ENCODE measurements at places on chromosomes 7 and 10.

DNA sequence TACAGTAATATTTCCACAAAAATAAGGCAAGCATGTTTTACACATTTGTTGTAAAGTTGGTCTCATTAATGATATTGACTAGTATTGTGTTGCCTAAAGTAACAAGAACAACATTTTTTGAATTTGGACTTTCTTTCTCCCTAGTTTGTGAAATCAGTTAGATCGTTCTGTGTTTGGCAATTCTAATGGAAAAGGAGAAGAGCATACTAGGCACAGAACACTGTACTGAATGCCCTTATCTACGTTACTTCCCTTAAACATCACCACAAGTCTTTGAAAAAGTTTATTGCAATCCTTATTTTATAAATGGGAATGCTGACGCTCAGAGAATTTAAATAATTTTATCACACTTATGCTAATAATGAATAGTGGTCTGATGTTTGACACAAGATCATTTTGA lies 372.2 kb downstream of the EXOC4 start:
- no peak for DNase-seq

GRCh38 chr7:75835688-75836285 lies 22.2 kb upstream of the CCL24 start:
- DNase-seq = no peak

GRCh38 chr10:30990971-30991646 lies 40.6 kb downstream of the ZNF438 start:
- no peak for DNase-seq

GRCh38 chr10:86646532-86646931 lies 7.8 kb upstream of the OPN4 start:
- no peak for DNase-seq

DNA sequence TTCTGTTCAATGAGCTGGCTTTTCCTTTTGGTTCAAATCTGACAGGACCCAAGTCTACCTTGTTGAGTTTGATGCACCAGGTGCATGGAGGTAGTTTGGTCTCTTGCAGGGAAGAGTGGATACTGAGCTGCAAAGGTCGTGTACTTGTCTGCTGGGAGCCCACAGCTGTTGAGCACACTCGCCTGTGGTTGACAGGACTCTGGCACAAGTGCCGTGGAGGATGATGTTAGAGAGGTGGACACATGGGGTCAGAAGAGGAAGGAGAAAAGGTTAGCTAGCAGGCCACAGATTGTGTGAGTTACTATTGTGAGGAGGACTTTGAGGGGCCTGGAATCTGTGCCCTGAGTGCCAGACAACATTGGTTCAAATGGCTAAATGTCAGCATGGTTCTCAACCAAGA lies 197.3 kb downstream of the CREB5 start:
- no peak for DNase-seq

DNA sequence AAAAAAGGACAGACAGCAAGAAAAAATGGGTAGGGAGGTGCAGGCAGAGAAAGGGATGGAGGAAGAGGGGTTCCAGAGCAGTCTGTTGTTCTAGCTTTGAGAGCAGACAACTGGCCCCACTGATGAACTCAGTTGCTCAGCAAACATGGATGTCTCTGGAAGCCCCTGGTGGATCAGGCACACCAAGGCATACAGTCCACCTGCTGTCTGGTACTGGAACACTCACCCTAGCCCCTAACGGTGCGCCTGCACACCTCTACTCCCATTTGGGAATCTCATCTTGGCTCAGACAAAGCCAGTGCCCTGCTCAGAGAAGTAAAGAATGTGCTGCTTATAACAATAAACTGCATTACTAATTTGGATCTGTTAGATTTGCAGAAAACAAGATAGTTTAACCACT lies 7.7 kb downstream of the MACROH2A2 start:
- no peak for DNase-seq

GRCh38 chr10:31822150-31822549 lies 106.5 kb downstream of the ARHGAP12 start:
- no peak for DNase-seq

DNA sequence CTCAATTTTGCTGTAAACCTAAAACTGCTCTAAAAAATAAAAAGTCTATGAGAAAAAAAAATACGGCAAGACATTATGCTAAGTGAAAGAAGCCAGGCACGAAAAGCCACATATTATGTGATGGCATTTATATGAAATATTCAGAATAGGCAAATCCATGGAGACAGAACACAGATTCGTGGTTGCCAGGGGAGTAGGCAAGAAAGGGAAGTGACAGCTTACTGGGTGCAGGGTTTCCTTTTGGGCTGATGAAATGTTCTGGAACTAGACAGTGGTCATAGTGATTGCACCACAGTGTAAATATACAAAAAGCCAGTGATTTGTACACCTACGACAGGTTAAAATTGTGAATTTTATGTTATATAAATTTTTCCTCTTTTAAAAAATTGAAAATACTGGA lies 41.3 kb upstream of the GLI3 start:
- no peak for DNase-seq

GRCh38 chr7:122789156-122789555 lies 86.4 kb upstream of the RNF148 start:
- DNase-seq = no peak

DNA sequence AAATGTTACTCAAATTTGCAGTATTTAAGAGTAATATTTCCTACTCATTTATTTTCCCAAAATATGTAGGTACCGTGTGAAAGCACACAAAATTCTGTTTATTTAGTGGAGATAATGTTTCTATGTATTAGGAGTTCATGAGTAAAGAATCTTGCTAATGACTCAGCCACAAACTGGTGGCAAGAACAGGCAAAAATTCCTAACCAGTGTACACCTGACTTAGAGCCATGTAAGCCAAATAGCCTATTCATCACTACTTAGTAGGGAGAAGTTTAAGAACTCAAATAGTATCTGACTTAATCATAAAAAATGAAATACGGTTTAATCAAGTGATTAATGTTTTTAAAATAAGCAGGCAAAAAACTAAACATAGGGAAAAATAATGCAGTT lies 169.0 kb downstream of the SRPK2 start:
- DNase-seq = no peak

DNA sequence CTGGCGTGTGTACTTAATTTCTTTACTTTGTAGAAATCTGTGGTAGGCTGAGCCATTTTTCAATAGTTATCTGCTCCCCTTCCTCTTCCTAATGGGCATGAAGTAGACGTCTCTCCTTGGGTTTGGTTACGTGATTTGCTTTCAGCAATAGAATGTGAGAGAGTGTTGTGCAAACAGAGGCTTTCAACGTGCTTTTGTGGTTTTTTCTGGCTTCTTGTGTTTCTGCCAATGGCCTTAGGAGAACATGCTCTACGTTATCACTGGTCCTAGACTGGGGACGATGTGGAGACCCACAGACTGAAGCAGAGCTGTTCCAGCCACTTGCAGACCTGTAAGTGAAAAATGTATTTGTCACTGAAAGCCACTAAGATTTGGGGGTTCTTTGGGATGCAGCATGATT lies 107.2 kb upstream of the NPTX2 start:
- DNase-seq = no peak

DNA sequence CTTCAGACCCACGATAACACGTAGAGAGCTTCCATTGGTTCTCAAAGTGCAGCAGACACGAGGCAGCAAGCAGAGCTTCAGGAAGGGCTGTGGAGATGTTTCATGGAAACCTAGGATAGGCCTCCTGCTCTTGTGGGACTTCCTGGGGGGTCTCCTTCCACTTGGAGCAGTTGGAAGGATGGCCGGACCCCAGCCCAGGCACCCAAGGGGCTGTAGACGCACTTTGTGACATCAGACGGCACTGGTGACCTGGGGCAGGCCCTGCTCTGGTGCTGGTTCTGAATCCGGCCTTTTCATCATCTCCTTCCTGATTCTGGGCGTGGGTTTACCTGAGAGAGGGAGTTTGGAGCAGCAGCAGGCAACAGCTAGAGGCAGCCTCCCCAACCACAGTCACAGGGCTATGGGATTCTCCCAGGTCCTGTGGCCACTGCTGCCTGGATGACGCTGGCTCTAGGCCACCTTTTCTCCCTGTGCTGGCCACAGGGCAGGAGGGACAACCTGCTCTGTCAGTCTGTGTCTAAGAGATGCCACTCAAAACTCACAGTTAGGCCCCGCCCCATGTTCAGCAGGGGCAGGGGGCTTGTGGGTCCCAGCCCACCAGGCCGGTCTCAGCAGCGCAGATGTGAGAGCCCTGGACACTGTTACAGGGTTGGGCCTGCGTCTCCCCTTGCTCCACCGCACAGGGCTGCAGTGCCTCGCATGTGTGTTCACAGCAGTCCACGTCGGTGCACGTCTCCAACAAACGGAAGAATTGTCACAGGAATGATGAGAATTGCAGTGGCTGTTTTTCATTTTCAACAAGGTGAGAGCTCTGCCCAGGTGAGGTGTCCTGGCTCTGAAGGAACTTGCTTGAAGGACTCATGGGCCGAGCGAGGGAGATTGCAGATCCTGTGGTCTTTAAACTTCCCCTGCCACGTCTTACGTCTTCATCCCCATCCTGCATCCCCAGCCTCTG lies 569.3 kb downstream of the TCERG1L start:
- no peak for DNase-seq

GRCh38 chr7:3497796-3498195 lies 196.7 kb downstream of the SDK1 start:
- DNase-seq = no peak

GRCh38 chr7:27032839-27033238 lies 63.0 kb downstream of the HOXA1 start:
- no peak for DNase-seq

- DNase-seq = no peak
Observed at GRCh38 chr7:143485094-143485493, 7.4 kb downstream of the TAS2R41 start.

- no peak for DNase-seq
Observed at GRCh38 chr7:4707217-4707741, 25.2 kb downstream of the FOXK1 start.

GRCh38 chr7:139714163-139714901 lies 63.5 kb downstream of the HIPK2 start:
- no peak for DNase-seq

DNA sequence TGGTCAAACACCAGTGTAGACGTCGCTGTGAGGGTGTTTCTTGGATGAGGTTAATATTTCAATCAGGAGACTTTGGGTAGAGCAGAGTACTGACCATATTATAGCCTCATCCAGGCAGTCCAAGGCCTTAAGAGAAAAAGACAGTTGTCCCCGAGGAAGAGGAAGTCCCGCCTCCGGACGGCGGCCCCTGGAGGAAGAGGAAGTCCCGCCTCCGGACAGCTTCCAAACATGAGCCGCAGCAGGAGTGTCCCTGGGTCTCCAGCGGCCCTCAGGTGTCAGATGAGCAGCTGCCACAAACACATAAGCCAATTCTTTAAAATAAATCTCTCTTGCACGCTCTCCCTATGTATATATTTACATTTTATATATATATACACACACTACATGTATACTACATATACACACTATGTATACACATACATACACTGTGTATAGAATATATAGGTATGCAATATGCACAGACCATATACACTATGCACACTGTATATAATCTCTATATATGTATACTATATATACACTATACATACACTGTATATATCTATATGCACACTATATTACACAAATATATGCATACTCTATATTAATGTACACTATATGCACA lies 37.5 kb downstream of the PWWP2B start:
- peak; percentile 34 for DNase-seq

DNA sequence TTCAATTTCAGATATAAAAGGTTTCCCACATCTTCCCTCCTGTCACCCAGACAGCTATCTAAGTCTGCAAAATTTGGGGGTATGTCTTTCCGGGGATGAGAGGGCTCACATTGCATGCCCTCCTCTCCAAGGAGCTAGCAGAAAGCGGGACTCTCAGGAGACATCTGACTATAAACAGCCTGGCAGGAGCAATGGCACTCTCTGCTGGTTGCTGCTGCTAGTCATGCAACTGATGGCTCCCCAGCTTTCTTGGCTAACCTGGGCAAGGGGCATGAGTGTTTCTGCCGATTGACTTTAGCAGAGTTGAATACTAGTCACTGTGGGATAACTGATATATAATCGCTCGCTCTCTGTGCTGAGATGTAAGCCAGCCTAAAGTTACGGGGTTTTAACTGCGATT lies 12.0 kb downstream of the TBX20 start:
- no peak for DNase-seq

- no peak for DNase-seq
Observed at GRCh38 chr7:136139417-136139816, 162.3 kb upstream of the MTPN start.

DNA sequence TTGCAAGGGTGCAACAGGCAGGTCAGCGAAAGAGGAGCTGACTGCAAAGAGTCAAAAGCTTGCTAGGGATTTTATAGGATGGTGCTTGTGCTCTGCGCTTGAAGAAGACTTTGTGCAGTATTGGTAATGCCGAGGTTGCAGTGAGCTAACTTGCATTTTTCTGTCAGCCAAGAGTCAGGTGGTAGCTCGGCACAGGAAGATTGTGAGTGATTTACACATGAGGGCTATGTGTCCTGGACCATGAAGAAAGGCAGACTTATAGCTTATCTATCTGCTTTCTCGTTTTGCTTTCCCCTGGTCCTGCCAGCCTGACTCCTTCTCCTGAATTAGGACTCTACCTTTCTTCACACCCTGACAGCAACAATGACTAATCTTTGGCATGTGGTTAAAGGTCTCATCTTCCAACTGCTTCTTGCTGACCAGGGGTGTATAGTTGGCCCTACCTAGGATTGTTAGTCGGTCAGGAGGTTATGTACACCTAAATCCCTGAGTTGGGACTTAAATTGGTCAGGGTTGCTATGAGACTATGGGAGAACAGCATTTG lies 4.1 kb upstream of the SYPL1 start:
- DNase-seq = no peak

- no peak for DNase-seq
Observed at GRCh38 chr10:61830072-61830845, 71.2 kb upstream of the ARID5B start.

GRCh38 chr7:122887198-122887597 lies 938 bp upstream of the CADPS2 start:
- DNase-seq = no peak

GRCh38 chr10:47325303-47326291 lies 3.3 kb downstream of the GDF2 start:
- DNase-seq = no peak

DNA sequence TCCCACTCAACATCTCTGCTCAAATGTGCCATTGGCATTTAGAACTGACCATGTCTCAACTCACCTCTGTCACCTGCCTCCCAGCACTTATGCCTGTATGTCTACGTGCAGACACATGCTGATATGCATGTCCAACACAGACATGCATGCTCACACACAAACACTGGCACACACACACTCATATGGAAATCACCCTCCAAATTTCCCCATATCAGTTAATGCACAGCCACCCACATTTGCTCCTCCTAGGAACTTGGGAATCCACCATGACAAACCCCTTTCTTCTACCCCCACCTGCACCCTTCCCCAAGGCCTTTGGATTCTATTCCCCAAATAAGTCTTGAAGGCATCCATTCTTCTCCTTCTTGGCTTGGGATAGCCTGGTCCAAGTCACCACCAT lies 4.4 kb downstream of the FAM170B start:
- no peak for DNase-seq

DNA sequence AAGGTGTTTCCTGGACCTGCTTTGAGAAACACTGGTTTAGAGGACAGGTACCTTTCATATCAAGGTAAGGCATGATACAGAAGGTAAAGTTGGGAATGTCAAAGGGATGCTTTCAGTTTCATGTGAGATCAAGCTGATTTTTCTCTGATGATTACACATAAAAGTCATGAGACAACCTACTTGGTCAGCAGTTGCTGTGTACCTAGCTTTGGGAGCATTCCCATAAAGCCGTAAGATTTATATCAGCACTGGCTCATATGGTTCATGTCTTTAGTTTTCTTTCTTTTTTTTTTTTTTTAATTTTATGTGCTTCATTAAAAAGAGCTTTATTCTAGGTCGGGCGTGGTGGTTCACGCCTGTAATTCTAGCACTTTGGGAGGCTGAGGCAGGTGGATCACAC lies 265.3 kb upstream of the LRGUK start:
- no peak for DNase-seq

Measured in CD8-positive, alpha-beta memory T cell (primary cell).